Adipocyte (in vitro differentiated cells): ENCODE measurements at places on chromosomes 5 and 9.

DNA sequence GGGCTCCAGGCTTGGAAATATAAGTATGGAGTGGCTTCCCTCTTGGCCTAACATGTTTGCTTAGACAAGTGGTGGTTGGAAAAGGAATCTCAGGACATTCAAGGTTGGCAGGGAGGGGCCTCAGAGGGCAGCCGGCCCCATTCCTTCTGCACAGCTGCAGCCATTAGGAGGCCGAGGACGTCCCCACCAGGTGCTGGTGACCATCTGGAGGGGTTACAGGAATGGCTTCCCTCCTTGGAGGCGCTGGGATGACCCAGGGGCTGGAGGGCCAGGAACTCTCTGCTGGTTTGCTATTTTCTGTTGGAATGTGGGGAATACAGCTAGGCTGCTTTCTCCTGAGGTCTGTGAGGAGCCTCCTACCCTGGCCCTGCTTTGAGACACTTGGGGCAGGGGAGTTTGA, 18.5 kb downstream of the STC2 start:
- no peak for DNase-seq

- no peak for DNase-seq
Observed at GRCh38 chr9:13991395-13991794, 322.5 kb downstream of the NFIB start.

DNA sequence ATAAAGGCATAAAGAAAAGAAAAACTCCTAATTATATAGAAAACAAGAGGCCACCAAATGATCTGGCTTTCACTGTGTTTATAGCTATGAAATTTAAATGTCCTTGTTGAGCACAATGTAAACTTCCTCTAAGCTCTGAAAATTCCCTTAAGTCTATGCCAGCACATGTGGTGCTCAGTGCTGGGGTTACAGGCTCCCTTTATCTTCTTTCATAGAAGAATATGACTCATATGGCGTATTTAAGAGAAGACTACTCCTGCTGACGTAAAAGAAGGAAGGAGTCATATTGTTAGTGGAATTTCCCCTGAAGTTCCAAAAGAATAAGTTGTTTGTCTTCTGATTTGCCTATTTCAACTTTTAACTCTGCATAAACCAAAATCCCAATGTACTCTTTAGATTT, 30.4 kb downstream of the RNF145 start:
- peak; percentile 95 for DNase-seq

- peak; percentile 25 for DNase-seq
Observed at GRCh38 chr5:125660231-125660895, 762.8 kb upstream of the GRAMD2B start.

DNA sequence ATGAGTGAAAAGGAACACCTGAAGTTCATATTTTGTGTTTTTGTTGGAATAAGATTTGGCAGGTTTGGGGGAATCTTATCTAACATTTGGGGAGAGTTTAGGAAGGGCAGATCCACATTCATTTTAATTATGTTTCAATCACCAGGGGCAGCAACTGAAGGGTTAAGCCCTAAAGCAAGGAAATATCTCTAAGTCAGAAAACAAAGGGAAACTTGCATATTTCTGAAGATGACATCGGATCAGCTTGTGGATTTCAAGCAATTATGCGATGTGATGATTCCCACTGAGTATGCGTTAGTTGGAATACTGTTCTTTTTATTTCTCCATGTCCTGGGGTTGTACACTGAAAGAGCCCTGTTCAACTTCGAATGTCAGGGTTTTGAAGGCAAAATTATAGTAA, 59.8 kb upstream of the NFIB start:
- peak; percentile 59 for DNase-seq

GRCh38 chr5:62206150-62206829, 99.7 kb upstream of the KIF2A start:
- DNase-seq: peak; percentile 15

DNA sequence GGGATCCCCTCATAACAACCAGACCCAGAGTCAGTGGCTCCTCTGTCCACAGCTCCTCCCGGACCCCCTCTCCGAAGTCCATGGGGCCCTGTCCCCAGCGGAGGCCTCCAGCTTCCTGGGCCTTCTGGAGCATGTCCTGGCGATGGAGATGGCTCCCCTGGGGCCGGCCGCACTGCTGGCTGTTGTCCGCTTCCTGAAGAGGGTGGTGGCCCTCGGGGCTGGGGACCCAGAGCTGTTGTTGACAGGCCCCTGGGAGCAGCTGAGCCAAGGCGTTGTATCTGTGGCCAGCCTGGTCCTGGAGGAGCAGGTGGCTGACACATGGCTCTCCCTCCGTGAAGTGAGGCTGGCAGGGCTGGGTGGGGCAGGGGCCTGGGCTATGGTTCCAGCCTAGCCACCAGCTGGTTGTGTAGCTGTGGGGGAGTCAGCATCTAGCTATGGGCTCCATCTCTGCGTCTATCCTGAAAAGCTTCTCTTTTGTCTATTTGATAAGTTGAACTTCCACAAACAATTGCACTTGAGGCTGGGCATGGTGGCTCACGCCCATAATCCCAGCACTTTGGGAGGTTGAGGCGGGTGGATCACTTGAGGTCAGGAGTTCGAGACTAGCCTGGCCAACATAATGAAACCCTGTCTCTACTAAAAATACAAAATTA, 4.7 kb downstream of the ADGRD2 start:
- no peak for DNase-seq

DNA sequence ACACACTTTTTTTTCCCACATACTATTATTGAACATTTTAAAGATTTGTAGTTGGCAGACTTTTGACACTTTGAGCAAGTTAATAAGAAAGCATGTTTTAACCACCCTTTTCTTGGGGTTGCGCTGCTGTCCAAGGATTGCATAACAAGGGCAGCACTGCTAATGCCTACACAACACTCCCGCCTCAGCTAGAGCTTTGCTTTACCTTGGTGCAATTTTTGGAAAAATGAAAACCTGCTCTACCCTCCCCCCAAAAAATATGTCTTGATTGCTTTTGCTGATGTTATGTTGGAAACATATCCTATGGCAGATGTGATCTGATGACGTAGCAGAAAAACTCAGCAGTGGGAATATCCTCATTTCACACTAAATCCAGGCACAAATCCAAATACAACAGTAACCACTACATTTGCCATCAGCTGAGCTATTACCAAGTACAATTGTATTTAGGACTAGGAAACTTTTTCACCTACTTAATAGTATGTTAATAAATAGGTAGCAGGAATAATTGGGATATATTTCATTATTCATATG, 51.5 kb downstream of the UBE2R2 start:
- peak; percentile 36 for DNase-seq

GRCh38 chr5:151680944-151681427, 5.7 kb downstream of the SPARC start:
- DNase-seq: no peak

DNA sequence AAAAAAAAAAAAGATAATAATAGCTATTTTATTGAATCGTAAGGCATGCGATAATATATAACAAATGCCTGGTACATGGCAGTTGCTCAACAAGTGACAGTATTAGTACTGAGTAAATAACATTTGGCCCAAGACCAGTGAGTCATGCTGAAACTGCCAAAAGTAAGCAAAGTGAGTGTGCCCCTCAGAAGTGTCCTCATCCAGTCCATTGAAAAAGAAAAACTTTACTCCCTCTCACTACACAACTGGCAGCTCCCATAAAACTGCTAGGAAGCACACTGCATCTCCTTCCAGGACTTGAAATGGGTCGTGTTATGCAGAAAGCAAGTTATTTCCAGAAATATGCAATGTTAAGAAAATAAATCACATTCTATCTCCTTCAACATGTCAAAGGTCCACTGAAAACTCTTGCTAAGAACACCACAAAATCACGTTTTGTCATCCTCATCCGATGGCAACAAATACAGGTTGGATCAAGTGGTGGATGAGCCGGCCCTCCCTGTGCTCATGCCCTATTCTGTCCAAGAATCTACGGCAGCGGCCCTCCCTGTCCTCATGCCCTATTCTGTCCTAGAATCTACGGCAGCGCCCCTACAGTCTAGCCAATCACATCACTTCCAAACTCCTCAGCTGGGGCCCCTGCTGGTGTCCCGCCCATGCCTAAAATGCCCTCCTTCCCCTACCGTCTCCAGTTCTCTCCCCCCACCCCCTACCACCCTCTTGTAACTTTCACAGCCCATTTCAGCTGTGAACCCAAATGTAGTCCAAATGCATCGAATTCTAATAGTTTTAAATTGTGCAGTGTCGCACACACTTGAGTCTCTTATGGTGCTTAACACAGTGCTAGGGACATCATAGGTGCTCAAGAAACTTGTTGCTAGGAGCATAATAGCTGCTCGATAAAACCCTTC, 12.5 kb downstream of the PTCH1 start:
- DNase-seq: peak; percentile 32

DNA sequence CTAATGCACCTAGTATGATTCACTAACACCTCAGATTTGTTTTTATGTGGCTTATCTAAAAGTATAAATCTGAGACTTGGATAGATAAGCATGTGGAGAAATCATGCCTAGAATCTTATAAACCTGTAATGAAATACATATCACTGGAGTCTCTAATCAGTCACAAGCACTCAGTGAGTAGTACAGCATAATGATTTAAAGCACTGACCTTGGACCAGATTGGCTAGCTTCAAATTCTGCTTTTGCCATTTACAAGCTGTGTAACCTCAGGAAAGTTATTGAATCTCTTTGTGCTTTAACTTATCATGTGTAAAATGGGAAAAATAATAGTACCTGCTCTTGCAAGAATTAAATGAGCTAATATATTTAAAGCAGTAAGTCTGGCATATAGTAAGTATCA, 61.2 kb upstream of the ALDH1A1 start:
- no peak for DNase-seq

- no peak for DNase-seq
Observed at GRCh38 chr5:172499287-172499686, 45.0 kb upstream of the SH3PXD2B start.

DNA sequence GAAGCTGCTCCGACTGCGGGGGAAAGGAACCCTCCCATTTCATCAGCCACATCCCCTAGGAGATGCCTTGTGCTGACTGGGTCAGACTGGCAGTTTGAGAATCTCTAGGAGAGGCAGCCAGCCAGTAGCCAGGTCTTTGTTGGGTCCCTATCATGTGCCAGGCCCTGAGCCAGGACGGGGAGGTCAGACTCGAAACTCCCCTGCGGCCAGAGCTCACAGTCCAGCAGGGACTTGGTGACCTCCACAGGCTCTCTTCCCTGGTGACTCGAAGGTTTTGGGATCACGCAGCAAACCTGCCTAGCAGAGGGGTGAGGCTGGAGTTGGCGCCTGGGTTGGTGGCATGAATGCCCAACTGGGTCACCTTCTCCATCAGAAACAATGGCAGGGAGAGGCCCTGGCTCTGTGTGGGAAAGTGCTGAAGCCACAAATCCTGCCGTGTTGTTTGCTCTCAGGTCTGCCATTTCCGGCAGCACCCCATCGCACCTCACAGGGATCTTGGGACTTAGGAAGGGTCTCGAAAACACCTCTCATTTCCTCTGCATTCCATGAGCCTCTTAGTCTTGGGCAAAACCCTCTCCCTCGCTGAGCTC, 14.4 kb upstream of the ORM1 start:
- DNase-seq: no peak

GRCh38 chr5:74507370-74508005, 133.0 kb downstream of the ENC1 start:
- DNase-seq: no peak

- no peak for DNase-seq
Observed at GRCh38 chr5:57303985-57304384, 130.1 kb downstream of the GPBP1 start.

GRCh38 chr5:173451031-173451430, 122.8 kb upstream of the STC2 start:
- no peak for DNase-seq

- DNase-seq: peak; percentile 86
Observed at GRCh38 chr9:89038382-89039103, 47.3 kb downstream of the S1PR3 start.

- DNase-seq: no peak
Observed at GRCh38 chr5:59346982-59347381, 546.5 kb downstream of the PDE4D start.

DNA sequence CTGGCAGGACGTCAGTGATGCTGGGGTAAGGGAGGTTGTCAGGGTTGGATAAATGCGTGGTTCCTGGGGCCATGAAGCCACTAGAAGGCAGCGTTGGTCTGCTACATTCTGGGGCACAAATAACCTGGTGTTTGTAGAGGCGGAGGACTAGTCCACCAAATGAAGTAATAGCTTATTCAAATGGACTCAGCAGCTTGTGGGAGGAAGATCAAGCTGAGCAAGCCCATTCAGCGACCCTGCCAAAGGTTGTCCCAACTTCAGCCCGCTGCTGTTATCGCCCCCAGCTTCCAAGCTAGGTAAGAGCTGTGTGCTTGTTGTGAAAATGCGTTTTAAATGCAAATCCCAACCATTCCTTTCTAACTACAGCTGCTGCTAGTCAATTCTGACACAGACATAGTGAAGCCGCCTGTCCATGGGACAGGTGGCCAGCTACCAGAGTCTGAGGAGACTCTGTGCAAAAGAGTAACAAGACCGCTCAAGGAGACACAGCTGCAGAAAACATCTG, 7.6 kb upstream of the FAM240B start:
- peak; percentile 76 for DNase-seq

DNA sequence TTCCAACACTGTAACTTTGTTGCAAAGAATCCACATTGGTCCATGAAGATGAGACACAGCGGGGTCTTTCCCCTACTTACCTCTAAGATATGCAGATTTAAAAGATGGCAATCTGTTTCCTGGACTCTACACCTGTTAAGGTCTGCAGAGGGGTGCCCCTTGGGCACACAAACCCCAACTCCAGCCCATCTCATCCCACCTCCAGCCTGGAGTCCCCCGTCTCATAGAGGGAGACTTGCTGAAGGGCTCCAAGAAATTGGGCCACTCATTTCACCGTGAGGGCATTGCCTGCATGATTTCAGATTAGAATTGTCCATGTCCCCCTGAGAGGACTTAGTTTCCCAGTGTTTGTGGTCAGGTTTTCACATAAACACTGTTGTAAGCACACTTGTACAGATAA, 365.7 kb downstream of the IRX2 start:
- no peak for DNase-seq

DNA sequence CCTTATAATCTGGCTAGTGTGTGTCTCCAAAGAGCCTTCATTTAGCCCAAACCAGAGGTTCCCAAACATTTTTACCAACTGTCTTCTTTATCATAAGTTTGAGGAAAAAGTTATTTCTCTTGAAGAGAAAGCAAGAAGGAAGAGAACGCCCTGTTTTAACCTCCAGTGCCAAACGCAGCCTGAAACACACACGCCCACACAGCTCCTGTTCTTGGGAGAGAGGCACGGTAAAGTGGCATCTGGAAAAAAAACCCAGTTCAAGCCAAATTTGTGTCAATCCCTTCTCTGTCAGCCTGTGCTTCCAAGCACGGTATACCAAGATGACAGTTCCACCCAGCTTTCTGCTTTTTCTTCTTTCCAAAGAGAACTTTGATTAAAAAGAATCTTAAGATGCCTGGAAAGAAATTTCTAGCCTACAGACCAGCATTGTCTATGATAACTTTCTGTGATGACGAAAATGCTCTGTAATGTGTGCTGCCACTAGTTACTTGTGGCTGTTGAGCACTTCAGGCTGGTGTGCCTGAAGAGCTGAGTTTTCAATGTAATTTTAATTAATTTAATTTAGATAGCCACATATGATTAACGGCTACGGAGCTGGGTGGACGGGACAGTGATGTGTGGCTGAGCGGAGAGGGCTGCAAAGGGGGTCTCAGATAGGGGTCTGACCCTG, 62.3 kb downstream of the ACER2 start:
- no peak for DNase-seq
